ENCODE measurements at places on chromosomes 3 and 15.

DNA sequence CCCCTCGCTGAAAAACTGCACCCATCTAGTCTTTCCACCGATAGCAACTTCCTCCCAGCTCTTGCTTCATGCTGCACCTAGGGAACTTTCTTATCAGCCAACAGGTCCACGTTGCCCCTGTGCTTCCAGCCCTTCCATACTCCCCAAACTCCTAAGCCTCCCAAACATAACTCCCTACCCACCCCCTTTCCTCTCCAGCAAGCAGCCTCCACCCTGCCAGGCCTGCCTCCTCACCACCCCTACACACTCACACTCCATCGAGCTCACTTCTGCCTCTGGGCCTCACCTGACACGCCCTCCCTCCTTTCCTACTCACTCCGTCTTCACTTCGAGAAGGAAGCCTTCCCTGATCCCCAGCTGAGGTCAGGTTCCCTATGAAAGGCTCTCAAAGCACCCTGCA, 8.1 kb downstream of the INSYN1 start:
- DNase-seq = no peak

DNA sequence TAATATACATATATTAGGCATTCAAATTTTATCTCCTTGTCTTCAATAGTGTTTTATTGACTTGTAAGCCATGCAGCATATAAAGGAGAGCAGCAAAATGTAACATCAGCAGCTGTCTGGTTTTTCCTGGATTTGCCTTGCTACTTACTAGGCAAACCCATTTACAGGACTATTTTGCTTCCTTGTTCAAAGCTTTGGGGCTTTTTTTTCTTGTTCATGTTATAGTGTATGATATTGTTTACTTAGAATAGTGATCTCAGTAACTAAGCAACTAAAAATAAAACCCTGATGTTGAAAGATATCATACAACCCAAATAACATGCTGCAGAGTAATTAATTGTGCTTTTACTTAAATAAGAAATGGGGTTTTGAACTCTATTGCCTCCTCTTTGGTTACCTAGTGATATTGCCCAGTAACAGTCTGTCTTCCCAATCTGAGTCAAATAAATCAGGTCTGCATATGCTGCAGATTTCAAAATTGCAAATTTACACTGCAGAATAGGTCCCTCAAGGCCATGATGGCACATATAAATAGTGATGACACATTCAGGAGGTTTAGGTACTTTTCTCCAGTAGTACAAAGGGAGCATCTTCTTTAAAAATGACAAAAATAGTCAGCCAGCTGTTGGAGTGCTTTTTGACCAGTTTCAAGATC, 578.1 kb upstream of the NECTIN3 start:
- no peak for DNase-seq

- DNase-seq = no peak
These were observed 25.2 kb downstream of the IDH3A start for GRCh38 chr15:78174401-78174800.

- DNase-seq = no peak
These were observed 8.3 kb downstream of the DAPK2 start for GRCh38 chr15:64037966-64038365.

- DNase-seq = no peak
These were observed 47.4 kb upstream of the OSTN start for GRCh38 chr3:191151653-191152052.

DNA sequence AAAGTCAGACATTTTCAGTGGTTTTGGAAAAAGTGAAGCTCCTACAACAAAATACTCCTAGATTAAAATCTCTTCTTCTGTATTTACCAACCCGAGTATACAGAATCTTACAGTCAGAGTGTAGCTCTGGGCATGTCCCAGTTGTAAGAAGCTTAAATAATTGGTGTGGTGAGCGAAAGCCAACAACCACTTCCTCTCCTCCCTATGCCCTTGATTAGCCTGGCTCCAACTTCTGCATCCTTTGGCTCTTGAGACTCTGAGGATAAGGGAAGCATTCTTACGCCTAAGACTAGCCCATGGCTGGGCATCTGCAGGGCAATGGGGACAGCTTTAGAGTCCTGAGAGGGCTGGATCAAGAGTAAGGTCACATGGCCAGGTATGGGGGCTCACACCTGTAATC, 25.5 kb downstream of the RFT1 start:
- DNase-seq = no peak

DNA sequence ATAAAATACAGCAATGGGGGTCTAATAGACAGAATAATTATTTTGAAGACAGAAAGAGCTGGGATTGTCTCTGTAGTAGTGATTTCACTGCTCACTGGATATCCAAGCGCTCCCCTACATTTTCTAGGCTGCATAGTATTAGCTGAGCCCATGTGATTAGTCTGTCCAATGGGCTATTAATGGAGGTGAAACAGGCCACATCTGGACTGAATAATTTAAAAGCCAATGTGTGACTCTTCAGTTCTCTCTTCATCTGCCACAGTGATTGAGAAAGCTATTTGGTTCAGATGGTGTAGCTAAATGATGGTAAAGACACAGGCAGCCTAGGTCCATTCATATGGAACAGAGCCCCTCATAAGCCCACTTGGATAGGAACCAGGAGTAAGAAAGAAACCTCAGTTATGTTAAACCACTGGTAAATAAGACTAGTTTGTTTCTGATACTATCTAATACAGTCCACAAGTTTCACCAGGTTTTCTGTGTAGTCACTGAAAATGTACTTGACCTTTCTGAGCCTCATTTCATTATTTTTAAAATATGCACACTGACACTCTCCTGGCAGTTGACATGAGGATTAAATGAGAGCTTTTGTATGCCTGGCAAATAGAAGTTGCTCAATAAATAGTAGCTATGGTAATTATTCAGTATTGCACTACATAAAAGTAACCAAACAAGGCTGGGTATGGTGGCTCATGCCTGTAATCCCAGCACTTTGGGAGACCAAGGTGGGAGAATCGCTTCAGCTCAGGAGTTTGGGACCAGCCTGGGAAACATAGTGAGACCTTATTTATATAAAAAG, 17.0 kb upstream of the STT3B start:
- no peak for DNase-seq

DNA sequence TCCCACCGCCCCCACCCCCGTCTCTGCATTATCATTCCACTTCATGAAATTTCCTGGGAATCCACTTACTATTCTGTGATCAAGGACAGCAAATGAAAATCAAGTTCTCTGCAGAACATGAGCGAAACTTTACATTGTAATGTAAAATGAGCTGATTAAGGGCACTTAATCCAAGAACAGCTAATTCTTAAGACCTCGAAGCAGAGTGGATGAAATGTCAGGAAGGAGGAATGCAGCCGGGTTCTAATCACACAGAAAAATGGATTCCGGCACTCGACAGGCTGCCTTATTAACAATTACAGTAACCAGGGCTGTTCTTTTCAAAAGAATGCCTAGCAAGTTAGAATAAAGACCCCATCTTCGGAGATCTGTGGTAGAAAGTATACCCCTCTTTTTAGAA, 57.5 kb downstream of the RFTN1 start:
- no peak for DNase-seq

- no peak for DNase-seq
These were observed 724.8 kb upstream of the CFAP20DC start for GRCh38 chr3:59774634-59775033.

DNA sequence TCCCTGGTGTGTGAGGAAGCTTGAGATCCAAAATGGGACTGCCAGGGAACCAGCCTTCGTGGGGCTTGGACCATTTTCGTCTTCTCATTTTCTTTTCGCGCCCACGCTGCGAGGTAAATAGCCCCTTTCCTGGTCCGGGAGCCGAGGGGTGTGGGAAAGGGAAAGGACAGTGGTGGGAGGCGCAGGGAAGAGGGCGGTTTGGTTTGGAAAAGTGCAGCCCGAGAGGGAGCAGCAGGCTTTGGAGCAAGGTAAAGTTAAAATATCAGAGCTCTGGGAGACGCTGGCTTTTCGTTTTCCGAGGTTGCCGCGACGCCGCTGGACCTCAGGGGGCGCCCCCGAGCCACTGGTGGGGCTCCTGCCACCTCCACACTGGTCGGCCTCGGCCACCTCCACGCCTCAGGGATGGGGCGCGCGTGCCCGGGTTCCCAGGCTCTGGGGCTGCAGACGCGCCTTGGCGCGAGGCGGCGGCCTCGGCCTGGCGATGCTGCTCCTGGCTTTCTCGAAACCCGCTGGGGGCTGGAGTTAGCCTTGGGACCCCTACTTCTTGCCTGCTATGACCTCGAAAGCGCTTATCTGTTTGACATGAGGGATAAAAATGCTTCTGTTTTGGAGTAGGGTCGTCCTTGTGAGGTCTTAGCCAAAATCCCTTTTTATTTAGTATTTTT, 3.2 kb downstream of the PTPRG start:
- DNase-seq = no peak
